ENCODE measurements at places on chromosomes 5 and 9.

- DNase-seq, result no peak
Observed at GRCh38 chr9:133375116-133375723, 640 bp downstream of the SURF4 start.

DNA sequence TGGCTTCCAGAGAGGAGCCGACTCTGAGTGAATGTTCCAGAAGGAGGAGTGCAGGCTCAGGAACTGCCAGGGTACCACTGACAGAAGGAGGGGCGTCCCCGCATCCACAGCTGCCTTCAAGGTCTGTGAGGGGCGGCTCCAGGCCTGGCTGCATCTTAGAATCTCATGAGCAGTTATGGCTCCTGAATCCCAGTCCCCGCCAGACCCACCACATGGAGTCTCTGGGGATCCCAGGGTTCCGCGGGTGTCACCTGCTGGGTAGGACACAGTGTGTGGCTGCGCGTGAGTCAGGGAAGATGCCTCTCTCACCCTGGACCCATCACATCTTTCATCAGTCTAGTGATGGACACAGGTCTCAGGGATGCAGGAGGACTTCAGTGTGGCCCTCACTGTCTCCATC lies 79.2 kb downstream of the COL5A1 start:
- no peak for DNase-seq

GRCh38 chr9:6897898-6898302 lies 140.1 kb downstream of the KDM4C start:
- DNase-seq, result no peak

GRCh38 chr9:35870351-35870923 lies at the start of gene OR13J1:
OR13J1 (minus strand) TSS chr9:35870401; CDS start chr9:35870401, 0 bp downstream.
- no peak for DNase-seq

DNA sequence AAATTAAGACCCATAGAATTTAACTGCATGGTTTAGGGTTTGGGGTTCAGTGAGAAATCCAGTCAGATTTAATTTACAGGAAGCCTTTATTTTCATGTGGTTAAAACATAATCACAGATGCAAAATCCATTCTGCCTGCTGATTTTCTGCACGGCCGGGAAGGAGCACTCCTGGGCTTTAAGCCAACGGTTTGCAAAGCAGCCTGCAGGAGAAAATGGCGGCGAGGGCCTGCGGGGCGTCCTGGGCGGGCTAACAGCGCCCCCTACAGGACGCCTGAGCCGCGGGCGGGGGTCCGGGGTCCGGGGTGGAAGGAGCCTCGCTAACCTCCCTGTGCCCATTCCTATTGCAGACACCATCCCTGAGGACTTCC lies 47.6 kb downstream of the THBS4 start:
- DNase-seq, result no peak

GRCh38 chr9:85401998-85402397 lies 339.8 kb downstream of the AGTPBP1 start:
- no peak for DNase-seq

Data from stimulated activated CD8-positive, alpha-beta memory T cell treated with anti-CD3 and anti-CD28 coated beads, Interleukin-15, amount 100 ng/mL, for 4 hours (primary cell).